ENCODE measurements at places on chromosomes 4 and X. TPM values are rescaled to one million over a fixed set of nuclear protein-coding genes. Genes with fewer than 3 reads are reported as not detected.

GRCh38 chr4:177569434-177569833 lies 127.2 kb upstream of the AGA start:
- DNase-seq, result no peak

DNA sequence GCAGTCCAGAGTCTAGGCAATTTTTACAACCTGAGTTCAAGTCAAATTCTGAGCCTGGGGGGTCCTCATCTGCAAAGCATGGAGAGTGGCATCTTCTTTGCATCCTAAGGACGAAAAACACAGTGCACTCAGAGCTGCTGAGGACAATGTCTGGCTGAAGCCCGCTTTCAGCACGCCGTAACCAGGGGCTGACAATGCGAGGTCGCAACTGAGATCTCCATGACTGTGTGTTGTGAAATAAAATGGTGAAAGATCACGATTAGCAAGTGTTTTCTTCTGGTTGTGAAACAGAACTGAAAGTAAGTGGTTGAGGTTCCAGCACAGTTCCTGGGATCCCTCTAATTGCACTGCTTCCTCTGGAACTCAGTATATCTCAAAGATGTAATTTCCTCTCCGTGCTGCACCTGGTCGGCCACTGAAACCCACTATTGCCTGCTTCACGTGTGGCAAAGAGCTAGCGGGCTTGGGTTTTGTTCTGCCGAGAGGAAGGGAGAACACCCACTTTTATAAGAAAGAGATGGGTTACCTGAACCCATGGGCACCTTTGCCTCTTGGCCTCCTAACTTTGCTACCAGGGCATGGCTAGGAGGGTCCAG lies 7.7 kb upstream of the F11 start:
- DNase-seq, result no peak

GRCh38 chr4:96120206-96120605 lies 280.3 kb downstream of the PDHA2 start:
- DNase-seq, result no peak

DNA sequence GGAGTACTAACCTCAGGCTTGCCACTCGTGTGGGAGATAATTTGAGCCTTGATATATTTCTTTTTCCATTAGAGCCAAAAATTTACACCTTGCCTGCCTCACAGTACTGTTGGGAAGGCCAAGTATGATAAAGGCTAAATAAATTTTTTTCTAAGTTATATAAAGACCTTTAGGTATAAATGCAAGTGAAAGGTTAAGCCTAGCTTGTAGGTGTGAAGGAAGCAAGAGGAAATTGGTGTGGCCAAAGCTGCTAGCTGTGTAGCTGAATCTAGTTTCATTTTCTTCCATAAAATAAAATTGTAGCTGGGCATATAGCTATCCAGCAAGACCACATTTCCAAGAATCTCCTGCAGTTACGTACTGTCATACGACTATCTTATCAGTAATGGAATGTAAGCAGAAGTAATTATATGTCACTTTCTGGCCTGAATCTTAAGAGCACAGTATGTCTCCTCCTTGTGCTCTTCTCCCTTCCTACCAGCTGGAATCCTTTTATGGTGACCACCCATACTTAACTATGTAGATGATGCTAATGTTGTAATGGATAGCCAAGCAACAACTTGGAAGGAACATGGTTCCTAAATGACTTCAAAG lies 14.3 kb upstream of the GABRE start:
- DNase-seq, result no peak

GRCh38 chr4:178102139-178102538 lies 659.9 kb upstream of the AGA start:
- no peak for DNase-seq

GRCh38 chr4:163473576-163473975 lies at the start of gene TKTL2:
TSS of gene TKTL2 (minus strand) at chr4:163473754. CDS start at chr4:163473734, 20 bp downstream.
- no peak for DNase-seq

DNA sequence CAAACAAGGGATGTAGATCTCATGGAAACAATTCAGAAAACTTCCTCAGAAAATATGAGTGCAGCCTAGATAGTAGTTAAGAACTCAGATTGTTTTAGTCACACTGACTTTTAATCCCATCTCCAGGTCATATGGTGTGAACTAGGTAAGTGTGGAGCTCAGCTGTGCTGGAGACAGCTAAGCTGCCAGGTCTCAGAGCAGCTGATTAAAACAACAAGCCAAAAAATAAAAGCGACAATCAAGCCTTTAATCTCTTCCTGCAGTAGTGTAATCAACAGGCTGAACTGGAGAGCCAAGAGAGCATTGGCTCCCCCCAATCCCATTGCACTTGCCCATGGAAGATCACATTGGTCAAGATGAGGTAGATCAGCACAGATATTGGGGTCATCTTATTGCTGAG lies 98.3 kb upstream of the ATOH1 start:
- DNase-seq, result no peak

DNA sequence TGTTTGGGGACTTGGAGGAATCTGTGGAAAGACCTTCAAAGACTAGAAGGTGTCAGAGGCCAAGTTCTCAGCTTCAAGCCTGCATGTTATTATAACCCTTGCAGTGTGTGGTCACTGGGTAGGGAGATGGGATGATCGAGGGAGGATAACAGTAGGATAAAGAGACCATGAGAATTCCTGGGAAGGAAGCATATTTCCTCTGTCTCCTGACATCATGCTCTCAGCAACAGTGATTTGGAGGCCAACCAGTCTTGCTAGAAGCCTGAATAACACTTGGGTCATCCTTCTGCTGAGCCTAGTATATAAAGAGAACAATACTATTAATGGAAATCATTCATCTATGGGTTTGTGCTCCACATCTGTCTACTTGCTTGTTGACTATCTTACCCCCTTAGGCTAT lies 40.9 kb upstream of the ANXA3 start:
- DNase-seq, result no peak

DNA sequence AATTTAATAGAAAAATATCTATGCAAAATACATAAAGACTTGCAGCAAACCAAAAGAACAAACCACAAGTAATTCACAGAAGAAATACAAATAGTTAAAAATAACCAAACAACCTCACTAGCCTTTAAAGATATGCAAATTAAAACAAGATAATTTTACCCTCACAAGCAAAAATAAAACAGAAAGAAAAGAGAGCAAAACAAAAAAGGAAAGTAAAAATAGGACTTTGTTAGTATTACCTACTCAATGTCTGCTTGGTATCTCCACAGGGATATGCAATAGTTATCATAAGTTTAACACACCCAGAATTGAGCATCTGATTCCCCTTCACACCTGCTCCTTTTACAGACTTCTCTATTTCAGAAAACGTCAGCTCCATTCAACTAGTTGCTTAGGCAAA lies 737.5 kb upstream of the MAGEB2 start:
- DNase-seq, result no peak

DNA sequence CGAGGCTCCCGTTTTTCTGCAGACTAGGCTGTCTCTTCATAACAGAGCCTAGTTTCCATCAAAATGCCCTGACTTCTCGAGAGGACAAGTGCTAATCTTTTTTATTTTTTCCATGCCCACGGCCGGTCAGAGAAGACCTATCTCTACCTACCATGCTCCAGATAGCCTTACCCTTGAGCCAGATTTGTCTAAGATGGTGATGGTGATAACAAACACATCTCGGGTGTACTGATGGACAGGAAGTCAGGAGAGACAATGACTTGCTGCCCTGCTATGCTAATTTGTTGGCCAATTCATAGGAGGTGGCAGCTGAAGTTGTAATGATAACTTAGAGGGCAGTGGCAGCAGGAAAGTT lies 42.2 kb upstream of the NKRF start:
- DNase-seq, result no peak

- DNase-seq, result no peak
Observed at GRCh38 chr4:123304151-123304964, 92.2 kb upstream of the SPRY1 start.

DNA sequence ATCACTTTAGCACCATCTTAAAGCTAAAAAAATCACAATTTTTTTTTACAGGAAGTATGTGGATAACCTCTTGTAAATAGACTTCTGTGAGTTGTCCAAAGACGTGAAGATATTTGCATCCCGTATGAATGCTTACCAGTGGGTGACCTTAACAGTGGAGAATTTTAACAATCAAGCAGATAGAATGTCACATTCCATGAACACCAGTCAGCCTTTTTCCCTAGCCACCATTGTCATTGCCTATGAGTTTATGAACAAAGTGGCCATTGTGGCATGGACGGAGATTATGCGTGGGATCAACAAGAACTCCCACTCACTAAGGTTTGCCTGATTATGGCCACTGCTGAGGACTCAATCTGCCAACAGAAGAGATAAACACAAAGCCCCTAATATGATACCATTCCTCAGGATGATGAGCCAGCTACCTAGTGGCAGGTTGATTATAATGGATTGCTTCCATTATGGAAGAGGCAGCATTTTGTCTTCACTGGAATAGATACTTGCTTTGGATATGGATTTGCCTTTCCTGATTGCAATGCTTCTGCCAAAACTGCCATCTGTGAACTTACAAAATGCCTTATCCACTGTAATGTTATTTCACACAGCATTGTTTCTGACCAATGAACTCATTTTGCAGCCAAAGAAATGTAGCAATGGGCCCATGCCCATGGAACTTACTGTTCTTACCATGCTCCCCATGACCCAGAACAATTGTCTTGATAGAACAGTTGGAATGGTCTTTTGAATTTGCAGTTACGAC lies 830.9 kb upstream of the NDST4 start:
- DNase-seq, result no peak

DNA sequence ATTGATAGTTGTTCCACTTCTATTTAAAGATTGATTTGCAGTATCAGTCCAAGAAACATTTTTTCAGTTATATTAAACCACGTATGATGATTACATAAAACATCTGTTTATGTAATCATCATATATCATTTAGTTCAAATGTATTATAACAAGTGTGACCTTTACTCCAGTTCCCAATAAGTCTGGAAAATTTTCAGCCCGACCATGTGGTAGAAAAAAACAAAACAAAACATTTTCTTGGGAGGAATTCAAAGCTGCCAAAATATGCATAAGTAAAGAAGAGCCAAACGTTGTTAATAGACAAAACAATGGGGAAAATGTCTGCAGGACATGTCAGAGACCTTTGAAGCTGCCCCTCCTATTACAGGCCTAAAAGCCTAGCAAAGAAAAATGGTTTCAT lies 709.1 kb downstream of the FAT4 start:
- no peak for DNase-seq

The NSUN7 gene
- 0.95 TPM for total RNA-seq

The GALNT7 gene
- total RNA-seq, result 5.1 TPM

The SYP gene
- 1.8 TPM for total RNA-seq

The NUDT11 gene
- 0.14 TPM for total RNA-seq

The HELT gene
- total RNA-seq, result not detected

The PAGE2B gene
- not detected for total RNA-seq

The NOP14 gene
- total RNA-seq, result 18.3 TPM

The TMEM255A gene
- 0.97 TPM for total RNA-seq

The CCSER1 gene
- total RNA-seq, result 12.9 TPM

The FAM184B gene
- total RNA-seq, result not detected

The VCX3A gene
- total RNA-seq, result not detected

The EDA gene
- 12.4 TPM for total RNA-seq

The INTS6L gene
- 3.2 TPM for total RNA-seq

The IL15 gene
- 1.6 TPM for total RNA-seq

The CCDC160 gene
- total RNA-seq, result not detected

The MAGEC1 gene
- not detected for total RNA-seq

All from Right ventricle myocardium inferior (tissue), 1 donor.